CD8-positive, alpha-beta memory T cell (primary cell): ENCODE measurements at places on chromosomes 1 and 21.

- DNase-seq = no peak
- no peaks in the 10 kb centered on the region for H3K27me3 ChIP-seq
- no peak overlapping the region for H3K4me3 ChIP-seq
- peaks cover 49% of the 10 kb centered on the region for H3K4me1 ChIP-seq
- no peak overlapping the region for H3K27ac ChIP-seq
Observed at GRCh38 chr1:92968138-92969032, 7.1 kb upstream of the DIPK1A start.

DNA sequence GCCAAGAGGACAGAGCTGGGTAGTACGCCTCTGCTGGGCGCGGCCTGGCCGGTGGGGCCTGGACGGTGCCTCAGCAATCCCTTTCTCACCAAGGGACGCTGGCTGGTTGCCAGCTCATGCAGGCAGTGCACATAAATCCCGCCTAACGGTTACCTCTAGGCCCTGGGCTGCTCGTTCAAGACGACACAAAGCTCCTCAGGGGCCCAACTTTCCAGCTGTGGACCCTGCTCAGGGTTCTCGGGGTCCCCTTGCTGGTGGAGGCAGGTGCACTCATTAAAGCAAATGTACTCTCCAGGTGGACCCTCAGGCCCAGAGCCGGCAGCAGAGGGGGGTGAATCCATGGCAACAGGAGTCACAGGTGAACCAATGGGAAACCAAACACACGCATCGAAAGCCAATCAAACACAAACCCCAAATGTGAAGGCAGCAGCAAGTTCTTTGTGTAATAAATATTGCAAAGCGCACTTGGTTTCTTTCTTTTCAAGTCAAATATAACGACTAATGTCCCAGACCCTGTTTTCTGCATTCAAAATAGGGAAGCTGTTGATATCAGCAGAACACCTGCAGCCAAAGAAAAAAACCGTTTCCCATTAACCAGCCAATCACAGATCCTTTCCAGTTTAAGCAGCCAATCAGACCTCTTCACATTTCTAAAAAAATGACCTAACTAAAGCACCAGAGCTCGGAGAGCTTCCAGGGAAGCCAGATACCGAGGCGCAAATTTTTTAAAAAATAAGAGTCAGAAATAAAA is 26.1 kb upstream of the CLSTN1 start:
- DNase-seq = no peak
- H3K4me3 ChIP-seq = no peak overlapping the region
- H3K4me1 ChIP-seq = peaks cover 3% of the 10 kb centered on the region
- no peak overlapping the region for H3K27ac ChIP-seq

- no peaks in the 10 kb centered on the region for H3K36me3 ChIP-seq
- no peak overlapping the region for H3K4me3 ChIP-seq
- H3K4me1 ChIP-seq = no peaks in the 10 kb centered on the region
- no peak overlapping the region for H3K27ac ChIP-seq
- no peak for DNase-seq
Observed at GRCh38 chr21:22961258-22961657, 1963.0 kb downstream of the NCAM2 start.

GRCh38 chr21:41680444-41681347 is 86.2 kb downstream of the RIPK4 start:
- H3K36me3 ChIP-seq = no peaks in the 10 kb centered on the region
- no peaks in the 10 kb centered on the region for H3K27me3 ChIP-seq
- H3K27ac ChIP-seq = no peak overlapping the region
- no peaks in the 10 kb centered on the region for H3K4me1 ChIP-seq

- no peak overlapping the region for H3K4me3 ChIP-seq
- no peaks in the 10 kb centered on the region for H3K36me3 ChIP-seq
- H3K4me1 ChIP-seq = no peaks in the 10 kb centered on the region
- DNase-seq = no peak
Observed at GRCh38 chr1:196034080-196034706, 574.0 kb downstream of the KCNT2 start.

DNA sequence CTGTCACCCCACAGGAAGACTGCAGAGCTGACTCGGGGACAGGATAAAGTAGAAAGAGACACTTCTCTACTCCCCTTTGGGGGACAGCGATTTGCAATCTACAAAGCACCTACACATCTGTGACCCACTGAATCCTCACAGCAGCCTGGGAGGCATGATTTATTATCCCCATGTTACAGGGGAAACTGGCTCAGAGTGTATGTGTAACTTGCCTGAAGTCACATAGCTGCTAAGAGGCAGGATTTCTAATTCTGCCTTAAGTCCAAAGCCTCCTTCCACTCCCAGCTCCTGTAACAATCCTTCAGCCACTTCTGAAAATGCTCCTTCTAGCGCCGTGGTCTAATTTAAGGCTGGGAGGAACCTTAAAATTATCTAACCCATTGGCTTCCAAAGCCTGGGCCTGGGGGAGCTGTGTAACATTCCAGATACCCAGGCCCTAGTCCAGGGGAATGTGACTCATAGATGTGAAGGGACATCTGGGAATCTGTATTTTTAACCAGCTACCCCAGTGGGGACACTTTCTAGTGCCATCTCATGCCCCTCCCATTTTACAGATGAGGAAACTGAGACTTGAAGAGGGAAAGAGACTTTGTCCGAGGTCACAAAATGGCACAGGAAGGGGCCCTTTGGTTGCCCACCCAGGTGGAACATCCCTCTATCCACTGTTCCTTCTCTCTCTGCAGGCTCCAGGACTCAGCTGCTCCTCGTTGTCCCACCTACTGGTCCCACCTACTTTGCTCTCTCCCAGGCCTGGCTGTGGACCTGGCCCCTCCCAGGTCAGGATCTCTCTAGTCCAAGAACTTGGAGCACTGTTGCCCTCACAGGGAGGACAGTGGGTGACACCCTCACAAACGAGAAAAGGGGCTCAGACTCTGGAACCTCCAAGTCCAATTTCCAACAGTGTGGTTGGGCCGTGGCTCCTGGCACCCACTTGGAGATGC is 48.9 kb downstream of the AHDC1 start:
- H3K27me3 ChIP-seq = no peaks in the 10 kb centered on the region
- H3K27ac ChIP-seq = no peak overlapping the region
- H3K4me1 ChIP-seq = peaks cover 26% of the 10 kb centered on the region
